ENCODE measurements at places on chromosomes 3 and 15. TPM values are rescaled to one million over a fixed set of nuclear protein-coding genes. Genes with fewer than 3 reads are reported as not detected.

The AADACL2 gene
- total RNA-seq, result not detected

The CCDC13 gene
- total RNA-seq, result 0.77 TPM

The CORO2B gene
- 18.3 TPM for total RNA-seq

The PLCL2 gene
- total RNA-seq, result not detected

The CLN6 gene
- 34.9 TPM for total RNA-seq

The KIF23 gene
- total RNA-seq, result 149 TPM

The GRM2 gene
- total RNA-seq, result 0.06 TPM

Measured in LHCN-M2 (cell line).